Activated gamma-delta T cell treated with anti-CD3 and anti-CD28 coated beads, Interleukin-2, amount 50 U/mL, for 16 hours (primary cell): ENCODE measurements at places on chromosomes 4 and X.

- no peak for DNase-seq
Measured at GRCh38 chrX:41435708-41436107, 11.4 kb upstream of the NYX start.

- DNase-seq, result no peak
Measured at GRCh38 chr4:106809076-106809475, 227.0 kb downstream of the DKK2 start.

DNA sequence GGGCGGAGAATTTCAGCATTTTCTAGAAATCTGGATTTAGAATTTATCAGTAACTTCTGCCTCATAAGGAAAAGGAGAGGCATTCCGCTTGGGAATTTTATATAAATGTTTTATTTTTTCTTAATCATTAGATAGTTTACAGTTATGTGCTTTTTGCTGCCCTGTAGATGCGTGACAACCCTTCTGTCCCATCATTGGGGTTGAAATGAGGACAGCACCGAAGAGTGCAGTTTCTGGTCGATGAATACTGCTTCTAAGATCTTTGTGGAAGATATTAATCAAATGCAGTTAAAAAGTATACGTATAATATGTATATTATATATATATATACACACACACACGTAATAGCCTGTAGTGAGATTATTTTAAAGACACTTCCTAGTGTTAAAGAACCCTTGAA lies 1.5 kb downstream of the RBPJ start:
- no peak for DNase-seq

- DNase-seq, result no peak
Measured at GRCh38 chr4:158805635-158806471, 37.0 kb downstream of the FNIP2 start.

DNA sequence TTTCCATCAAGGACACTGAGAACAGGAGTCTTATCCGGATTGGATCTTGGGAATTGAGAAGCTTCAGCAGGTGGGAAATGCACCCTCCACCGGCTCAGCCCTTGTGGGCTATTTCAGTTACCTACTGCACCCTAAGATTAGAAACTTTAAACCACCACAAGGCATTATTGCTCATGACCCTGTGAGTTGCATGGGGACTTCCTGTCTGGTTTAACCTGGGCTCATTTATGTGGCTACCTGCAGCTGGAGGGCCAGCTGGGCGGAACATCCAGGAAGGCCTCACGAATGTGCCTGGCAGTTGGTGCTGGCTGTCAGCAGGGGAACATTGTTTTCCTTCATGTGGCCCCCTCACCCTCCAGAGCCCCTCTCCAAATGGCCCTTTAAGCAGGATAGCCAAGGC lies 164.1 kb downstream of the DEFB131A start:
- no peak for DNase-seq

DNA sequence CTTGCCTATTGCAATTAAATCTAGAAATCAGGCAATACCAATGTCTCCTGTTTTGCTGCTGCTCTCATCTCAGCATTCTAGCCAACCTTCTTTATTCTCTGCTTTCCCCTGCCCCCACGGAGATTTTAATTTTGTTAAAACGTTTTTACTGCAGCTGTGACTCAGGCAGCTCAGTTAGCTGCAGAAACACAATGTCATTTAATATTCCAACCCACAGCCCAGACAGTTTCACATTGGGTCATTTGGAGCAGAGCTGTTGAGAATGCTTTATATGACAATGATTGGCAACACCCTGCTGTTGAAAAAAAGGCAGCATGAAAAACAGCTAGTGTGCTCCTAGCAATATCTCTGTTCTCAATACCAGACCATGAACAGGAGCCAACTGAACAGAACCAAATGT lies 12.6 kb upstream of the SLC10A4 start:
- no peak for DNase-seq

DNA sequence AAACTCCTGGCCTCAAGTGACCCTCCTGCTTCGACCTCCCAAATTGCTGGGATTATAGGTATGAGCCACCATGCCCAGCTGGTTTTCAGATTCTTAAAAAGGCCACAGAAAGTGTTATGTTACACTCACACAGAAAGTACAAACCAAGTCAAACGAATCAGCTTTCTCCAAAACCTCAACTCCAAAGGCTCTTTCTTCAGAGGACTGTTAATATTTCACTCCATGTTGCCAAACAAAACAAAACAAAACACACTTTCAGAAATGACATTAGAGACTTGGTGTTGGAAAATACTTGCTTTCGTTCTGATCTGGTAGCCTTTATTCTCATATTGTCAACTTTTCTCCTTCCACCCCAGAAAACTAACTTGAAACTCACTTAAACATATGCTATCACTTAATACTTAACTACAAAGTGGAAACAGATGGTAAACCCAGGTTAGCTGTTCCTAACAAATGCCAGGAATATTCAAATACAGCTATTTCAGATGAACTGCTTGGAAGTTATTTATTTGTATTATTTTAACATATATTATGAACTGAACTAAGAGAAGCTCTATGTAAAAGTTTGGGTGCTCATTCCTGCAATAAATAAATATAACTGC lies 34.7 kb downstream of the RLIM start:
- DNase-seq, result no peak

DNA sequence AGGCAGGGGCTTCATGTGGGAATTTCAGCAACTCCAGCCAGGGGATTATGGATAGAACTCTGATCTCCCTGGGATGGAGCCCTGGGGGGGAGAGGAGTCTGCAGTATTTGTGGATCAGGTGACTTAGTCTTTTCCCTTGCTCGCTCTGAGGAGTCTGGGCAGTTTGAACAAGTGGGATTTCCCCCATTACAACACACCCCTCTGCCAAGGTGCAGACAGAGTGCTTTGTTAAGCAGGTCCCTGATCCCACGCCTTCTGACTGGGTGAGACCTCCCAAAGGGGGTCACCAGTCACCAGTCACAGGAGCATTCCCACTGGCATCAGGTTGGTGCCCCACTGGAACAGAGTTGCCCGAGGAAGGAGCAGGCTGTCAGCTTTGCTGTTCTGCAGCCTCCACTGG lies 123.9 kb downstream of the LHFPL1 start:
- no peak for DNase-seq

- no peak for DNase-seq
Measured at GRCh38 chr4:109994415-109994827, 81.7 kb downstream of the EGF start.

DNA sequence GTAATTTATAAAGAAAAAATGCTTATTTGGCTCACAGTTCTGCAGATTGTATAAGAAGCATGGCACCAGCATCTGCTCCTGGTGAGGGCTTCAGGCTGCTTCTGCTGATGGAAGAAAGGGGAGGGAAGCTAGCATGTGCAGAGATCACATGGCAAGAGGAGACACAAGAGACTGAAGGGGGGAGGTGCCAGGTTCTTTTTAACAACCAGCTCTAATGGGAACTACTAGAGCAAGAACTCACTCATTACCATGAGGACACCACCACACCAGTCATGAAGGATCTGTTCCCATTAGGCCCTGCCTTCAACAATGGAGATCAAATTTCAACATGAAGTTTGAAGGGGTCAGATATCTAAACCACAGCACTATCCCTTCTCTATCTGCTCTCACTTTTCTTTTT lies 9.4 kb upstream of the COPS4 start:
- no peak for DNase-seq

DNA sequence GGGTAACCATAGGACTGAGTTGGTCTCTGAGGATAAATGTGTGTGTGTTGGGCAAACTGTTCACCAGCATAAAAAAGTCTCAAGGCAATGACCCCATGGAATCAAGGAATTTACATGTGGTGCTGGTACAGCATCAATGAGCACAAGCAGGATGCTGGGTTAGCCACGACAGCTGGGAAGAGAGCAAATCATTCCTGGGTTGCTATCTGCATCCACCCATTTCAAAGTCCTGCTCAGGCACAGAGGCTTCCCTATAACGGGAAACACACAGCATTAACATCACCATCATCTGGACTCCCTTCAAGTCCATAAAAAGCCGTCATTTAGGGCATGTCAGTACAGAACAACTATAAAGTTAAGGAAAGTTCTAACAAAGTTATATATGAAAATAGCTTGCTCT lies 41.6 kb downstream of the CCDC149 start:
- no peak for DNase-seq

- DNase-seq, result no peak
Measured at GRCh38 chr4:33658971-33659370, 2585.3 kb downstream of the ARAP2 start.

DNA sequence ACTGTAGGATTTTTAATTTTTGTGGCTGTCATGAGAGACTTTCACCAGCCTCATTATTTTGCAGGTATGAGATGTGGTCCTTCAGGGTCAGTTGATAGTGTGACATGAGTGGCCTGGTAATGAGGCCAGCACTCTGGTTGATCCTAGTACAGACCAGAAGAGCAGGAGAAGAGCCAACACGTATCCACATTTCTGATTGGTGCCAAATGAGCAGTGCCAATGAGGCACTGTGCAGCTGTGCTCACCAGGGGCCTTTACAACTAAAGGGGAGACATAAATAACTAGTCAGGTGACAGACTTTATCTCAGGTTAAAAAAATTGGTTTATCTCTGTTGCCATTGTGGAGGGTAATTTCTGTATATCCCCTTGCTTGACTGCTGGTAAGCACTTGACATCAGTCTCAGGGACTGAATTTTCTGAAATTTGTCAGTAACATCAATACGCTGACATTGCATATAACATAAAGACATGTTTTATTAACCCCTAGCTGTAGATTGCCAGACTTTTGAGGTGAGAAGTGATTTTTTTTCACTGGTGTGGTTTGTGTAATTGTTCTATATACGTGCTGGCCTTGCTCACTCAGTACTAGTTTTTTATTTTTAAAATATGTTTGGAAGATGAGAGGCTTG lies 101.2 kb downstream of the AFF1 start:
- DNase-seq, result no peak

GRCh38 chrX:42090395-42090794 lies 167.0 kb upstream of the CASK start:
- no peak for DNase-seq

DNA sequence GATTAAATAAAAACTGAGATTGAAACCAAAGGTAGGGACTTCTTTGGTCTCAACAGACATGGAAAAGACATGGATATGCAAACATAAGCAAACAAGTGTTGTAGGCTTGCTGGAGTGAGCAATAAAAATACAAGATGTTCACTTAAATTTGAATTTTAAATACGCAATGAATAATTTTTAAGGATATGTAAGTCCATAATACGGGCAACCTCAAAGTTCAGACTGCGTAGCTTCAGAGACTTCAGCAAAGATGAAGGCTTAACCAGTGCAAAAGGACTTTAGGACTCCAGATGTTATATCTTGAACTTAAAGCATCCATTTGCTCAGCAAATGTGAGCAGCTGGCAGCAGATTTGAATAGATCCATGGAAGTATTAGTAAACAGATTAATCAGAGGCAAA lies 549.3 kb downstream of the ARAP2 start:
- DNase-seq, result no peak

DNA sequence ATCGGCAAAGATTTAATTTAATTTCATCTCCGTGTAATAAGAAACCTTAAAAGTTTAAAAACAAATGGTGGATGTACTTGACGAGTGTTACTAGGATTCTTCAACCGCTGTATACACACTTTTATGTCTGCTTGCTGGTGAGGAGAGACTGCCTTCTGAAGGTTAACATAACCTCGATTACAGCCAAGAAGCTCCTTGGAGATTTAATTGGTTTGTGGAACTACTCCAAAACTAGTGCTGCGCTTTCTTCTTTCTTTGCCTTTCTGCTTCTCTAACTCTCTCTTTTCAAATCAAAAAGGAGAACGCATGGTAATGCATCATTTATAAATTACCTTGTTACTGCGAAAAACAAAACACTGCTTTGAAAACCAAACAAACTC lies 109.0 kb downstream of the ANTXR2 start:
- DNase-seq, result no peak

DNA sequence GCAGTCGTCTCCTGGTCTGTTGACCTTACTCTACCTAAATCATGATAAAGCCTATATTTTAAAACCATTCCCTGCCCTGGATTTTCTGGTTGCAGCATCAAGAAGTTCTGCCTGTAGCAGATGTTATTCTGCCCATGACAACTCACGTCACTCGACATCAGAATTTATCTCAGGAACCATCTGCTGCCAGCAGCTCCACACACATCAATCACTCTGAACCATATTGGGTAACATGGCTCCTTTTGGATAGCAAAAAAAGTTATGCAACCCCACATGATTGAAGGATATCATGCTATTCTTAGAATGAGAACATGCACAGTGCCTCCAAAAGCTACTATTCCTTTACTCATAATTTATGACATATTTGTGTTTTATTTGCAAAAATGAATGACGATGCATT lies 341.4 kb downstream of the DHRSX start:
- no peak for DNase-seq
